ENCODE measurements at places on chromosomes 11 and 22.
A peak's percentile ranks its signal among the peaks of the same experiment; 100 is the strongest.

- H3K36me3 ChIP-seq, result peaks cover 30% of the 10 kb centered on the region
- H3K27me3 ChIP-seq, result no peaks in the 10 kb centered on the region
- H3K4me3 ChIP-seq, result peak overlapping the region; percentile 86
- peak; percentile 82 for DNase-seq
- H3K27ac ChIP-seq, result no peak overlapping the region
Observed at GRCh38 chr11:72812967-72813739, 1.1 kb upstream of the ATG16L2 start.

DNA sequence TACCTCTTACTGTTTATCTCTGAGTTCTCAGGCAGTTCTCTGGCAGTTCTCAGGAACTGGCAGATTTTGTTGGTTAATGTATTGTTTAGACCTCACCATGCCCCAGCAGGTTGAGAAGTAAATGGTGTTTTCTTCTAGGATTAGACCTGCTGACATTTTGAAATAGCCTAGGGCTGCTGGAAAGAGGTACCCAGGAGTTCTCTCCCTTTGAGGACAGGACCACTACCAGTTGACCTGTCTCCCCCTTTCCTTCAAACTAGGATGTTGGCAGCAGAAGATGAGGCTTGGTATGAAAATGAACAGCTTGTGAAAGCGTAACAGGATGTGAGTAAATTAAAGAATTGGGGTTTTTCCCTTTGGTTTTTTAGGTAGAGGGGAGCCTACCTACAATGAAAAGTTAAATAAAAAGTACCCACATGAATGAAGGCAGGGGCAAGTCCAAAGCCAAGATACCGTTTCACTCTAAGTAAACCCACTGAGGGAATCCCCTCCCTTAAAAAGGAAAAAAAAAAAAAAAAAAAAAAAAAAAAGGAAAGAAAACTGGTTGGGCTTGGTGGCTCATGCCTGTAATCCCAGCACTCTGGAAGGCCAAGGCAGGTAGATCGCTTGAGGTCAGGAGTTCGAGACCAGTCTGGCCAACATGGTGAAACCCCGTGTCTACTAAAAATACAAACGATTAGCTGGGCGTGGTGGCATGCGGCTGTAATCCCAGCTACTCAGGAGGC lies 96.2 kb downstream of the PDHX start:
- no peak overlapping the region for H3K4me3 ChIP-seq
- H3K36me3 ChIP-seq, result no peaks in the 10 kb centered on the region
- H3K27ac ChIP-seq, result no peak overlapping the region
- no peaks in the 10 kb centered on the region for H3K27me3 ChIP-seq

GRCh38 chr11:109349276-109350080 lies 72.5 kb upstream of the C11orf87 start:
- H3K27me3 ChIP-seq, result no peaks in the 10 kb centered on the region
- no peak for DNase-seq
- H3K4me3 ChIP-seq, result no peak overlapping the region
- H3K4me1 ChIP-seq, result no peaks in the 10 kb centered on the region

DNA sequence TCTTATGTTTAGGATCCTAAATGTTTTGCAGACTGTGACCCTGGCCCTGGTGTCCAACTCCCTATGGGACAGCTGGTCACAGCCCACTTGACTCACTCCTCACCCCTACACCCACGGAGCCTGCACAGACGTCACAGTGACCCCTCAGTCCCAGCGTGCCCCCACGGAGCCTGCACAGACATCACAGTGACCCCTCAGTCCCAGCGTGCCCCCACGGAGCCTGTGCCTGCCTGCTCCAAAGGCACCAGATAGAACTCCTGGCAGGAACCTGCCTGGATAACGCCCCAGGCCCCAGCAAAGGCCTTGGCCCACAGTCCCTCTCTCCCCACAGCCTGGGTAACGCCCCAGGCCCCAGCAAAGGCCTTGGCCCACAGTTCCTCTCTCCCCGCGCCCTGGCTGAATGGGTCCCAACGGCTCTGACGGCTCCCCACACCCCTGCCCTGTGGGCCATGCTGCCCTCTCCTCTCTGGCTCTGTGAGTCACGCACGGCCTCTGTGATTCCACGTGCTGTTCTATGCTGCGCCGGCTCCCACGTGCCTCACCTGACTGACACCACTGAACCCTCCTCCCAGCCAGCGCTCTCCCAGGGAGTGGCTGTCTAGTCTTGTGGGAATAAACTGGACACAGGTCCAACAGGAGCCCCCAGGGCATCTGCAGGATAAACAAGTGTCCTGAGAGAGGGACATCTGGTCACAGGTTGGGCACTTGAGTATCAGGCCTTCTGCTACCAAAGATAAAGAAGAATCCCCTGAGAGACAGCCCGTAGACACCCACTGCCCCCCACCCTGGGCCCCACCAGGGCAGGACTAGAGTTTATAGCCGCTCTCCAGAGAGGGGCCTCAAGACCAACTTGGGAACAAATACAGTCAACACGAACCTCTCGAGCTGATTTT lies 250.3 kb downstream of the BRD1 start:
- no peak overlapping the region for H3K27ac ChIP-seq
- peak; percentile 23 for DNase-seq
- no peaks in the 10 kb centered on the region for H3K36me3 ChIP-seq

GRCh38 chr11:38446336-38446735 lies 1848.3 kb upstream of the RAG2 start:
- no peak for DNase-seq
- peaks cover 5% of the 10 kb centered on the region for H3K4me1 ChIP-seq
- H3K36me3 ChIP-seq, result no peaks in the 10 kb centered on the region
- H3K27me3 ChIP-seq, result no peaks in the 10 kb centered on the region
- H3K27ac ChIP-seq, result no peak overlapping the region
- no peak overlapping the region for H3K4me3 ChIP-seq
